ENCODE measurements at places on chromosomes 16 and 17.

GRCh38 chr16:48106446-48106845, 49.3 kb downstream of the ABCC12 start:
- no peak for DNase-seq

DNA sequence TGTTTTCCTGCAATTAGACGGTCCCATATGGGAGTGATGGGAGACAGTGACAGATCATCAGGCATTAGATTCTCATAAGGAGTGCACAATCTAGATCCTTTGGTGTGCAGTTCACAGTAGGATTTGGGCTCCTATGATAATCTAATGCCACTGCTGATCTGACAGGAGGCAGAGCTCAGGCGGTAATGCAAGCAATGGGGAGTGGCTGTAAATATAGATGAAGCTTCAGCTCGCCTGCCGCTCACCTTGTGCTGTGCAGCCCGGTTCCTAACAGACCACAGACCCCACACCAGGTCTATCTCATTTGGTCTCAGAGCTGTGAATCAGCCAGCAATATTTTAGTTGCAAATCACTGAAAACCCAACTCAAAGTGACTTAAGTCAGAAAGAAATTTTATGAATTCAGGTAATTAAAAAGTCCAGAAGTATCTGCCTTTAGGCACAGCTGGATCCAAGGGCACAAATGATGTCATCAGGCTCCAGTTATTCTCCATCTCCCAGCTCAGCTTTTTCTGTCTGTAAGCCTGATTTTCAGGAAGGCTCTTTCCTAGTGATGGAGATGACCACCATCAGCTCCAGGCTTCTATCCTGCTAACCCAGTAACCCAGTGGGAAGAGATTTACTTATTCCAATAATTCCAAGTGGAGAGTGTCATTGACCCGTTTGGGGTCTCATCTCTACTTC, 3.3 kb downstream of the CHP2 start:
- DNase-seq: no peak

DNA sequence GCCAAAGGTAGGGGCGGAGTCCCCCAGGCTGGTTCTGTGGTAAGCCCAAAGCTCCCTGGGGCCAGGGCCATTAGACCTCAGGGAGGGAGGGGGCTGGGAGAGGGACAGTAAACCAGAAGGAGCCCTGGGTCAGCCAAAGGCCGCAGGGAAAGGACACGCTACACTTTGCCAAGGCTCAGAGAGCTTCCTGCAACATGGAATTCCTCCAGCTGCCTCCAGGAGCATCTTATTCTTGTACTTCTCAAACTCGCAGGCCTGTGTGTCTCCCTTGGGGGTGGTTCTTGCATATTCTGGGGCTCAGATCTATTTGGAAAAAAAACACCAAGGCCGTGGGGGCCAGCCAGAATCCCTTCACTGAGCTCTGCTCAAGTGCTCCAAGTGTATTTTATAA, 25.1 kb downstream of the AKAP1 start:
- no peak for DNase-seq

DNA sequence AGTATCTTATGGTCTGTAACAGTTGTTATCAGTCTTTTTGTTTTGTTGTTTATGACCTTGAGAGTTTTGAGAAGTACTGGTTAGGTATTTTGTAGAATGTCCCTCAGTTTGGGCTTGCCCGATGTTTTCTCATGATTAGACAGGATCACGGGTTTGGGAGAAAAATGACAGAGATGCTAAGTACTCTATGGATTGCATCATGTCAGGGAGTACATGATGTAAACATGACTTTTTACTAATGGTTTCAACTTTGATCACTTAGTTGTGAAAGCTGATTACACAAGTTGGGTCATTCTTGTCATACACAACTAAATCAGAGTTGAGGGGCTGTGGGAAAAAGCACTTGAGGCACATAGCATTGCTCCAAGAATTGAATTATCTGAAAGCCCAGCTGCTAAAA, 94.7 kb upstream of the SIAH1 start:
- no peak for DNase-seq

DNA sequence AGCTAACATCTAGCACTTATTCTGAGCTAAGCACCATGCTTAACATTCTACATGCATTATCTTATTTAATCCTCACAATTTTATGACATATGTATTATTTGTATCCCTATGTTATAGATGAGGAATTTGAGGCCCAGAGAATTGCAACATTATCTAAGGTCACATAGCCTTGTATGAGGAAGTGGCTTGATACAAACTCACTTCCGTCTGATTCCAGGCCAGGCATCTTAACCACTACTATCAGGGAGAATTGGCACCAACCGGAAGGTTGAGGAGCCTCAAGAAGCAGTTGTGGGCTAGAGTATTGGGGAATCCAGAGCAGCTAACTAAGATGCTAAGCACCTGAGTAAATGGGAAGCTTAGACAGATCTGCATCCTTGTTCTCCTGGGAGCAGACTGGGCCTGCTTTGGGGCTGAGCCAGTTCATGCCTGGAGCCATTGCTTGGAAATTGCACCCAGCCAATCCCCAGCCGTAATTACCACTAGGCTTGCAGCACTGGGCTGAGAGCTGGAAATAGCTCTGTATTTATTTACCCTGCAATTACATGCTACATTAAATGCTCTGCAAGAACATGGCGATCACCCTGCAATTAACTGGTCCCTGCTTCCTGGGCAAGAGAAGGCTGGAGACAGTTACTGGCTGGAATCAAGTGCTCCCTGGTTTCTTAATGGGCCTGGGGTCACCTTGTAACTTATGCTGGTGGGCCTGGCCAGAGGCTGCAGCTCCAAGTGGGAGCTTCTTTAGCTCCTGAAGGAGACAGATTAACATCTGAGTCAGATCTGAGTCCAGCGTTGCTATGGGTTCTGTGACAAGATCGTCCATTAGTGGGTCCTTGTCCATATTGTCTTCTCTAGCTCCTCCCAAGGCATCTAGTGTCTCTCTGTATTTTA, 273.1 kb upstream of the CCL2 start:
- DNase-seq: no peak

GRCh38 chr16:52618753-52619497, 72.0 kb upstream of the TOX3 start:
- DNase-seq: no peak

DNA sequence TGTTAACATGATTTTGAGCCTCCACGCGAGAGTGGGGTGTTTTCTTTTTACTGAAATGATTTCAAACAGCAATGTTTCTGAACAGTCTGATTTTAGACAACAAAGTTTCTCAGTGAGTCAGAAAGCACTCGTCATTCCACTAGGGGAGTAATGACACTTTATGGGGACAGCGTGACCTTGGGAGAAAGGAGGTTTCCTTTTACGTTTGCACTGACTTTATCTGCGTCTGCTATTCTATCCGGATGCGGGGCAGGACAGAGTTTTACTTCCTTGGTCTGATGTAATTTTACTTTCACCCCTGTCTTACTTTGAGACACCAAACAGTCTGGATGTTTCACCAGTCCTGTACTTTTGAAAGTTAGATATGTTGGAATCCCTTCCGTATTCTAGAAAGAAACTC, 20.7 kb downstream of the SLC47A1 start:
- no peak for DNase-seq

DNA sequence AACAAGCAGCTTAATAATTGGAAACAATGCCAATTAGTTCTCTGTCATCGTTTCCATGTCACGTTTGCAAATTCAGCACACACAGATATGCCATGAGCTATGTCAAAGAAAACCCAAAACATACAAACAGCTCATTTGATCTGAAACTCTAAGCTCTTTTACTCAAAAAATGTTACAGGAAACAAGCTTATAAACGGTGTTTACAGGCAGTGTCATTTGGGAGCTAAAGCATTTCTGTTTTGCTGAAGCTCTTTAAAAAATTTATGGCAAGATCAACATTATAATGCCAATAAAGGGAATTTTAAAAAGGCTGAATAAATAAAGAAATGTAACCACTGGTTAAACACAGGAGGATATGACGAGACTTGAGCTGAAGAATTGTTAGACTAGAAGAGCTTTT, 94.0 kb upstream of the HS3ST2 start:
- DNase-seq: no peak

DNA sequence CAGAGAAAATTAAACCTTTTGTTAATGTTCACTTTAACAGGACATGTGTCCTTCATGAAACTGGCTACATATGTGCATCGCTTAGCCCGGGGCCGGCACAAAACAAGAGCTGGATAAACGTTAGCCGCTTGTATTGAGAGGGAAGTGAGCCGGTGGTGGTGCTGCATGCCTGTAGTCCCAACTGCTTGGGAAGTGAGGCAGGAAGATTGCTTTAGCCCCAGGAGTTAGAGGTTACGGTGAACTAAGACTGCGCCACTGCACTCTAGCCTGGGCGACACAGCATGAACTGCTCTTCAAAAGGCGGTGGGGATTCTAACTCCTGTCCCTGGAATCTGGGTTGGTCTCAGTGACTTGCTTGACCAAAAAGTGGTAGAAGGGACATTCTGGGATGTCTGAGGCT, 15.0 kb upstream of the SPHK1 start:
- DNase-seq: no peak

- peak; percentile 51 for DNase-seq
Measured at GRCh38 chr16:31880322-31880979, 6.8 kb downstream of the ZNF267 start.

GRCh38 chr17:38844261-38844757, 9.2 kb downstream of the RPL23 start:
- DNase-seq: no peak

GRCh38 chr17:61454381-61455323, 2.4 kb downstream of the TBX4 start:
- DNase-seq: no peak

- DNase-seq: no peak
Measured at GRCh38 chr17:51948128-51948527, 210.4 kb downstream of the CA10 start.

DNA sequence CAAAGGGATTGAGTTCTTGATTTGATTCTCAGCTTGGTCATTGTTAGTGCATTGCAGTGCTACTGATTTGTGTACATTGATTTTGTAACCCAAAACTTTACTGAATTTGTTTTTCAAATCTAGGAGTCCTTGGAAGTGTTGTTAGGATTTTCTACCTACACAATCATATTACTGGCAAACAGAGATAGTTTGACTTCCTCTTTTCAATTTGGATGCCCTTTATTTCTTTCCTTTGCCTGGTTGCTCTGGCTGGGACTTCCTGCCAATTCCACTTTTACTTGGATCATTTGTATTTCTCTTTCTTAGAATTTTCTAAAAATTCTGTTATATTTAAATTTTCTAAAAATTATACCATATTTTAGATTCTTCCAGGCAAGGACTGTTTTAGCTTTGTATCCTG, 151.1 kb downstream of the FTO start:
- no peak for DNase-seq

- no peak for DNase-seq
Measured at GRCh38 chr17:59534583-59534982, 30.8 kb upstream of the DHX40 start.

DNA sequence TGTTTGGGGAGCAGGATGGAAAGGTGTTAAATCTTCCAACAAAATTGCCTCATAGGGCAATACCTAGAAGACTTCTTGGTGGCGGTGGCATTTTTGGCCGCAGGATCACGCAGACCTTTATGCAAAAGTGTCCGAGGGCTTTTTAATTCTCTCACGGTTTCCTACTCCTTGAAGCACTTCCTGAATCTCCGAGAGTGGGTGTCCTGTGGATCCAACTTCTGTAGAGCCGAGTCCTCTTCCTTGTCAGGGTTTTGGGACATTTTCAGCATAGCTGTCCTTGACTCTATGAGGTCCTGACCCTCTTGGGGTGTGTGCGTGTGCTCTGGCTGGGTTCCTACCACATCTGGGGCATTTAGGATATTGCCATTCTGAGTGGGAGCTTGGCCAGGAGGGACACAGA, 31.7 kb downstream of the IL21R start:
- no peak for DNase-seq

DNA sequence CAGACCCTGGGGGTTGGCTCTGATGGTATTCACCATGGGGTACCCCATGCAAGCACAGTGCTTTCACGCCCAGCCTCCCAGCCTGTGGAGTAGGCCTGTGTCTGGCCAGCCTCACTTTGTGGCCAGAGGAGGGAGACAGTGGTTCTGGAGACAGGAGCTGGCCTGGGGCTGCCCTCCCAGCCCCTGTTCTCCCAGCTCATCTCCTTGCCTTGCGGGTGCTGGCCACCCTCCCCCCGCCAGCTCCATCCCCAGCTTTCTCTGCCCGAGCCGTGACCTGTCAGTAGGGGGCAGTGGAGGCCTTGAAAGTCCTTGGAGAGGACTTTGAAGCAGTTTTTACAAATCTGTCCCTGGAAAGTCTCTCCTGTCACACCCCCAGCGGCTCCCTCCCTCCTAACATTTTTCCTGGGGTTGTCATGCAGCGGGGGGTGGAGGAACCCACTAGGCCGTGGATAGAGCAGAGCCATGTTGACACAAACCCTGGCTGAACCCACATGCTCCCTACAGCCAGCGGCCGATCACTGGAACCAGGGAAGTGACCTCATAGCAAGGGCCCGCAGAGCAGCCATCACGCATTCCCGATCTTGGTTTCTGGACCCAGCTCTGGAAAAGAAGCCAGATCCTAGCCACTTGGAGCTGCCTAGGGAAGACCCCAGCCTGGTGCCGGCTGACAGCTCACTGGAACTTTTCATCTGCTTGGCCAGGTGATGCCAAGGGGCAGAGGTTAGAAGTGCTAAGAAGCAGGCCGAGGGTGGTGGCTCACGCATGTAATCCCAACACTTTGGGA, 289.4 kb downstream of the SEC14L1 start:
- DNase-seq: peak; percentile 83

GRCh38 chr16:4111748-4112696, 4.2 kb downstream of the ADCY9 start:
- DNase-seq: no peak

DNA sequence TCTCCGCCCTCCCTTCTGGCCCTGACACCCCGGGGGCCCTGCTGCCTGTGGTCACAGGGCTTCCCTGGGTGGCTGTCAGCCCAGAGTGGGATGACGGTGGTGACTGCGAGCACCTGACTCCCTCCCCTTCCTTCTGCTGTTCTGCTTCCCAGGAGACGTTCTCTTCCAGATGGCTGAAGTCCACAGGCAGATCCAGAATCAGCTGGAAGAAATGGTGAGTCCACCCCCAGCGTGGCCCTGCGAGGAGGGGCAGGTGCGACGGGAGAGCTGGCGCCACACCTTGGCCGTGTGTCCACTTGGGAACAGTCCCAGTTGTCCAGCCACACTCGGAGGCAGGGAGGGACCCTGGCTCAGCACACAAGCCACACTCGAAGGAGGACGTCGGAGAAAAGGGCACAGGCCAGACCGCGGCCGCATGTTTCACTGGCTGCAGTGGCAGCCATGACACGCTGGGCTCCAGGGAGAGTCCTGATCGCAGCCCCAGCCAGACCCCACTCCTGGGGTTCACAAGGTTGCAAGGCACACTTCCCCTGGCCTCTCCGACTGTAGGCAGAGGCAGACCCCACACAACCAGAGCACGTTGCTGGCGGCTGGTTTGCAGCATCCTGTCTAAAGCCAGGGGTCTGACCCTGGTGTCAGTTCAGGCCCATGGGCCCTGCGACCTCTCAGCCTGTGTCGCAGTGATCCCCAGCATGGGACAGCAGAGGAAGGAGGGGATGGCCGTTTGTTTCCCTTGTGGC, 49.9 kb downstream of the BAIAP2 start:
- DNase-seq: no peak

DNA sequence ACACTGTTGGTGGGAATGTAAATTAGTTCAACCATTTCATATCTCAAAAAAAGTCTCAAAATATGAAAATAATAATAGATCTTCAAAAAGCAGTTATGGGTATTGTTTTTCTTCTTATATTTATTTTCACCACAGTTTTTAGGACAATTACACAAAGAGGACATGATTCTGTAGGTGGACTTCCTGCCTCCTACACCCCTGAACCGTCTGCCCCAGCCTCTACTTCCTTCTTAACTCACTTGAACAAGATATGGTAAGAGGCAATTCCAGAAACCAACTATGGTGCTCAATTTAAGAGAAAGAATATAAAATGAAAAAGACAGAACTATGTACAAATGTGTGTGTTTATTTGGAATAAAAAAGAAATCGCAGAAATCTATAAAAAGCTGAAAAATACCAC, 74.1 kb upstream of the MON1B start:
- DNase-seq: no peak

Measured in activated CD4-positive, alpha-beta T cell treated with anti-CD3 and anti-CD28 coated beads, Interleukin-2, amount 10 ng/mL, durations not matched to agents 7 days and 5 days (primary cell).